ENCODE measurements at places on chromosomes 16 and 17. TPM values are rescaled to one million over a fixed set of nuclear protein-coding genes. Genes with fewer than 3 reads are reported as not detected.

Gene HOXB7
- 0.44 TPM for total RNA-seq

Gene KIF19
- total RNA-seq: 0.51 TPM

Gene CCDC40
- total RNA-seq: 0.82 TPM

Gene MMP25
- 2.2 TPM for total RNA-seq

Gene PRSS36
- total RNA-seq: not detected

Gene GRN
- total RNA-seq: 59.7 TPM

Gene TAT
- total RNA-seq: not detected

Gene AGRP
- total RNA-seq: not detected

- no peak for DNase-seq
These were observed 2.6 kb downstream of the DNAH2 start for GRCh38 chr17:7720125-7720524.

GRCh38 chr16:70455910-70456309, 1.5 kb downstream of the FCSK start:
- DNase-seq: no peak

DNA sequence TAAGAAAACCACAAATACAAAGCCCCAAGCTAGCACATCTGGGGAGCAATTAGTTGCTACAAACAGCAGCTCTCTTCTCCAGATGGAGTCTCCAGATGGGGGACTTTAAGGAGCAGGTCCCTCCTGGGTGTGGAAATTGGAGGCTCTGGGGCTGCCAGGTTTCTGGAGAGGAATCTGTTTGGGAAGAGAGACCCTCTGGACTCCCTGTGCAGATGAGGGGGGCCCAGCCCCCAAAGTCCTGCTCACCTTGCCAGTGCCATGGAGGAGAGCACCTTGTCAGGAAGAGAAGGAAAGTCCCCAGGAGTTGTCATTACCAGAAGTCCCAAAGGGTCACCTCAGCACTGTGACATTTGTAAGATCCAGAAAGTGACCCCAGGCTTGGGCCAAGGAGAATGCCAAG, 14.8 kb downstream of the TEKT5 start:
- no peak for DNase-seq

DNA sequence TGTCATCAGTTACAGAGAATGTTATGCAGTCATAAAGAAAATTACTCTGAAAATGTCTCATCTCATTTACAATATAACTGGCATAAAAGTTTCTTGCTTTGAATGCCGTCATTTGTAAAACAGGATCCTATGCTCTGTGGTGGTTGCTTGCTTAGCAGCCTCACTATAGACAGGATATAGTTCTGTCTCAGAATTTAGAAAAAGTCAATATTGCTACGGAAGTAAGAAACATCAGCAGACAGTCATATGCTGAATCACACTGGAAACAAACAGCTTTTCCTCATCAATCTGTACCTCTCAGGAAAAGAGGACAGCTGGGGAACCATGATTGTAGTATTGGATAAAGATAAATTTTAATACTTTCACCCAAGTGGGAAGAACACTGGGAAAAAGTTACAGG, 105.5 kb downstream of the MYO1D start:
- DNase-seq: no peak

DNA sequence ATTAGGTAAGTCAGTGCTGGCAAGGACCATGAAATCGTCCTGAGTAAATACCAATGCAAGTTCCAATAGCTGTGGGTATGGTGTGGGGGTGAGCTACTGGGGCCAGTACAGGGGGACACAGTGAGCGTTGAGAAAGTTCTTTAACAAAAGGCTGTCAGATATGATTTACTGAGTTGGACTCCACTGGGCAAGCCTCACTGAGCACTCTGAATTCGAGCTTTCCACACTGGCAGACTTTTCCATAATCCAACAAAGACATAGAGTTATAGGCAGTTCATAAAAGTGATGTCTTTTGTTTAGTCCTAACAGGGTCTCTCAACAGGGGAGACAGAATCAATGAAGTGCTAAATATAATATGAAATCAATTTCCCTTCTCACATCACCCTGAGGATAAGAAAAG, 489.0 kb downstream of the KCNJ2 start:
- no peak for DNase-seq

All from activated CD4-positive, alpha-beta memory T cell treated with anti-CD3 and anti-CD28 coated beads for 36 hours (primary cell).